ENCODE measurements at places on chromosomes 6 and 20.
A peak's percentile ranks its signal among the peaks of the same experiment; 100 is the strongest.

GRCh38 chr6:167660424-167660823 lies 166.3 kb upstream of the AFDN start:
- no peak for DNase-seq

GRCh38 chr6:15536198-15536955 lies 126.5 kb downstream of the DTNBP1 start:
- no peak for DNase-seq

DNA sequence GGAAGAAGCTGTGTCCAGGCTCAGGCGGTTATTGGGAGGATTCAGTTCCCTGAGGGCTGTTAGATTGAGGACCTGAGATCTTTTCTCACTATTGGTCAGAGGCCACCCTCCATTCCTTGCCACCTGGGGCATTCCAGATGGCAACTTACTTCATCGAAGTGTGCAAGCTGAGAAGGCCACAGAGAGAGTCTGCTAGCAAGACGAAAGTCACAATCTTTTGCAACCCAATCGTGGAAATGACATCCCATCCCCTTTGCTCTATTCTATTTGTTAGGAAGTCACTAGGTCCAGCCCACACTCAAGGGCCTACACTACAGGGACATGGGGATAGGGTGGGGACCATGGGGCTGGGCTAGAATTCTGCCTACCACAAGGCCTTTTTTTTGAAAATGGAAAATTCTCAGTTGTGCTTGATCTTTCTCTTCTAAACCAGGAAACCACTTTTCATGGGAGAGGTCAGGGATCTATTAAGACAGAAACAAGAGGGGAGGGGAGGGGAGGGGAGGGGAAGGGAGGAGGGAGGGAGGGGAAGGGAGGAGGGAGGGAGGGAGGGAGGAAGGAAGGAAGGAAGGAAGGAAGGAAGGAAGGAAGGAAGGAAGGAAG lies 217.2 kb downstream of the BCAS1 start:
- no peak for DNase-seq

- no peak for DNase-seq
Observed at GRCh38 chr6:169014211-169015197, 239.1 kb downstream of the THBS2 start.

DNA sequence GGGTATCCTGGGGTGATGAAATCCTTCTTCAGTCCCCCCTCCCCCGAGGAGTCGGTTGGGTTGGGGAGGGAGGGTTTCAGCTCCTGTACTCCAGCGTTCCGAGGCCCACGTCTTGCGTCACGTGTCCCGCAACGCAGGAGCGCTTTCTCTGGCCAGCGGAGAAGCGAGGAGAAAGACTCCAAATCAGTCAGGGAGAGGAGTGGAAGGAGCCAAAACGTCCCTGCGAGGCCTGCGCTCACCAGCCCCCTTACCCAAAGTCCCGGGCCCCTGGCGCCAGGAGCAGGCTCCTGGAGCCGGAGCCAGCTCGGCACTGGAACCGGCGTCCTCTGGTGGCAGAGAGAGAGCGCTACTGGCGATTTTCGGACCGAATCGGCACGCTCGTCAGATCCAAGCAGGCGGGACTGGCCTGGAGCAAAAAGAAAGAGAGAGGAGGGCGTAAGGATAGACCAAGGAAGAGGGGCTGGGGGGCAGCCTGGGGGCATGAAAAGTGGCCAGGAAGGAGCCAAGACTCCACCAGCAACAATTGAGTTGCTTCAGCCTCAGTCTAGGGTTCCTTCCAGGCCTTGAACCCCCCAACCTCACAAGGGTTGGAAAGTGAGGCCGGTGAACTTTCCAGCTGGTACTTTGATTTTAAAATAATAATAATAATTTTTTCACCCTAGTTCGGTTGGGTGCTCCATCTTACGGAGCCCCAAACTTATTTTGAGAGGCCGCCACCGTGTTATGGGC lies at the start of gene GNAS:
Gene GNAS, plus strand, starts transcription at position 174 of the 729 bp plus-strand sequence.
- DNase-seq = peak; percentile 41

DNA sequence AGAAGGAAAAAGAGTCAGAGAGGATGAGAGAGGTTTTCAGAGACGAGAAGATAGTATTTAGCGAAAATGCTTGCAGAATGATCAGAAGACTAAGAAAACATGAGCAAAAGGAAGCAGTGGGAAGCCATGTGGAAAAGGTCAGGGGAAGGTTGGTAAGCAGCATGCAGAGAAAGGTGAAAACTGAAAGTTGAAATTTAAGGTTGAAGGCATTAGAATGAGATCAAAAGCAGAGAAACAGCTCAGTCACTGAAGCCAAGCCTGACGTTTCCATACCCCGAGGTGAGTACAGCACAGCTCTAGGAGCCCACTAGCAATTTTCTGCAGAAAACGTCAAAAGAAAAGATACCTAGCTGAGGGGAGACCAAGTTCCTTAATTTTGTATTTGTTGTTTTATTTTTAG lies 19.1 kb upstream of the TFB1M start:
- DNase-seq = no peak

DNA sequence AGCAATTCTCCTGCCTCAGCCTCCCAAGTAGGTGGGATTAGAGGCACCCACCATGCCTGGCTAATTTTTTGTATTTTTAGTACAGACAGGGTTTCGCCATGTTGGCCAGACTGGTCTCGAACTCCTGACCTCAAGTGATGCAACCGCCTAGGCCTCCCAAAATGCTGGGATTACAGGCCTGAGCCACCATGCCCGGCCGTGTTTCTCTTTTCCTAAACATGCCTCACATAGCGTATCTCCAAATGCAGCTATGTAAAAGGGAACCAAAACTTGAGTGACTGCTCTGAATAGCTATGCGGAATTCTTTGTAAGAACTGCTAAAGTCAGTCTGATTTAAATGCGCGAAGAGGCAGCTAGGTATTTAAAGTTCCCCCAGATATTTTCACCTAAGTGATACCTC lies 20.5 kb downstream of the BPIFA2 start:
- DNase-seq = no peak

DNA sequence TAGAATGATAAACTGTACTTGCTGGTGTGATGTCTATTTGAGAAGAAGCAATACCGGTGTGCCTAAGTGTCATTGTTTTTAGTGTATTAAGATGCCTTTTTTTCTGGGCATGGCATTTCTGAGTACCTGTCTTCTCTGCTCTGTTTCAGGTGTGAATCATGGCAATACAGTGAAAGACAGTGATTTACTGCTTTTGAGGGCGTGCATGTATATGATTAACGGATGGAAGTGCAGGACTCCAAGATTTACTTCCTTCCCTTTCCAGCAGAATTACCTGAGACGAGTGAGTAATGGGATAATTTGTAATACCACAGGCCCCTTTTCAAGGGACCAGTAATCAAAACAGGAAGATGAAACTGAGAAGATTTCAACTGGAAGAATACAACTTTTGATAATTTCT lies 315.8 kb downstream of the SOX4 start:
- no peak for DNase-seq

DNA sequence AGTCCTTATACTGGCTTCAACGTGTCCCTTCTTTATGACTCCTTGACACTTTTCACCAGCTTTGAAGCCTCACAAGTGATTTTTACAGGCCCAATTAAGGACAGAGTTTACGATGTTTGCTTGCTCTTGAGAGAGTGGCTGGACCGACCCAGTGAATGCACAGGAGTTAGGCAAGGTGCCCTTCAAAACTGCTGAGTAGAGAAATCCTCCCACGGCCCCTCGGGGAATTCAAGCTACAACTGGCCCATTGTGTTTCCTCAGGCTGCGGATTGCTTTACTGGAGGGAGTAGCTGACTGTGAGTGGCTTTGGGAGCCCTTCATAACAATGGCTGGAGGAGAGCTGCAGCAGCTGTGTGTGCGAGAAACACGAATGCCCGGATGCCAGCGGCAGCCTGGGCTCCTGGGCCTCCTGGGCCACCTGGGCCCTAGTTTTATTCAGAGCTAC lies 50.0 kb downstream of the SGK1 start:
- no peak for DNase-seq

DNA sequence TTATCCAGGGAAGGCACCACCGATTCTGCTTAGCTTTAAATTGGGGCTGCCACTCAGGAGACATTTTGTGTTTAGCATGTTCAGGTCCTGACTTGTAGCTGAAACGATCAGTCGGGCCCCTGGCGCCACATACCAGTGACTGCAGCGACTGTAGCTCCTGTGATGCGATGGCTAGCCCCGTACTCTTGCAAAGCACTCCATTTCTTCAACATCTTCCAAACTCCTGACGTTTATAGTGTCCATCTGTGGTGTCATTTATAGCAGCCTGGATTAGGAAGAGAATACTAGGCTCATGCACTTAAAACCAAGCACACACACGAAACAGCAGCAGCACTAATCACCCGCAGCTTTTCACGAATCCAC lies 13.0 kb downstream of the POU3F2 start:
- DNase-seq = no peak

DNA sequence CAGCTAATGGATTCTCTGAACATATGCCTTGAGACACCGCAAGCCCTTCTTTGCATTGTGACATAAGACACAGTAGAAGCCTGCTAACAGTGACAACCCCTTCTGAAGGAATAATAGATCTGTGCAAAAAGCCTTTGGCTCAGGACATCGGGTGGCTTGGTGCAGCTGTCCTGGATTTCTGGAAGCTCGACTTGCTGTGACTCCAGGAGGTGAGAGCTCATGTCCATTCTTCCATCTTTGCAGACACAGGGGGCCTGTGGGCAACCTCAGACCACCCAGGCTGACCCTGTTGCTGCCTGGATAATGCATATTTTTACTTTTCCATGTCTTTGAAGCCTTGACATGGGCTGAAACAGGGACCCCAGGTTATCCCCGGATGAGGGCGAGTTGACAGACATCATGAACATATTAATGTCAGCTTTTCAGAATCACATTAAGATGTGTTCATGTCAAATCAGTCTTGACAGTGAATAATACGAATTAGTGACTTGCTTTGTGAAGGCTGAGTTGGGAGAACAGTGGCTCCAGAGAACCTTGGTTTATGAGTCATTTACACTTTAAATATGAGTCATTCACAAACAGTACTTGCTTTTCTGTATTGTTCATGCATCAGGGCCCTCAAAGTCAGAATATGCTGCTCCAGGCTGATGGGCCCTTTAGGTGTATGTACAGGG lies 66.8 kb upstream of the IYD start:
- peak; percentile 6 for DNase-seq

DNA sequence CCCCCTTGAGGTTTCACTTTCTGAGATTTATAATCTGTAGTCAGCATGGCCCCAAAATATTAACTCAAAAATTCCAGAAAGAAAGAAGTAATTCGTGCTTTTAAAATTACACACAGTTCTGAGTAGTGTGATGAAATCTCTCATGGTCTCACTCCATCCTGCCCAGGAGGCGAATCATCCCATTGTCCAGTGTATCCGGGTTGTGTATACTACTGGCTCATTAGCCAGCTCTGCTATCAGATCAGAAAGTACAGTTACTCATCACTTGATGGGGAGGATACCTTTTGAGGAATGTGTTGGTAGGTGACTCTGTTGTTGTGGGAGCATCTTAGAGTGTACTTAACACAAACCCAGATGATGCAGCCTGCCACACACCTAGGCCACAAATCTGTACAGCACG lies 65.2 kb downstream of the CDC5L start:
- DNase-seq = no peak

- DNase-seq = no peak
Observed at GRCh38 chr20:1326031-1326930, 2.7 kb downstream of the SDCBP2 start.

- no peak for DNase-seq
Observed at GRCh38 chr6:43823879-43824702, 54.1 kb downstream of the VEGFA start.

GRCh38 chr6:94651239-94651638 lies 926.1 kb upstream of the MANEA start:
- DNase-seq = no peak

- DNase-seq = no peak
Observed at GRCh38 chr6:165718491-165718891, 55.5 kb upstream of the PDE10A start.

- no peak for DNase-seq
Observed at GRCh38 chr6:44569131-44569530, 181.6 kb downstream of the CDC5L start.

- no peak for DNase-seq
Observed at GRCh38 chr6:168272415-168273325, 46.9 kb downstream of the DACT2 start.

DNA sequence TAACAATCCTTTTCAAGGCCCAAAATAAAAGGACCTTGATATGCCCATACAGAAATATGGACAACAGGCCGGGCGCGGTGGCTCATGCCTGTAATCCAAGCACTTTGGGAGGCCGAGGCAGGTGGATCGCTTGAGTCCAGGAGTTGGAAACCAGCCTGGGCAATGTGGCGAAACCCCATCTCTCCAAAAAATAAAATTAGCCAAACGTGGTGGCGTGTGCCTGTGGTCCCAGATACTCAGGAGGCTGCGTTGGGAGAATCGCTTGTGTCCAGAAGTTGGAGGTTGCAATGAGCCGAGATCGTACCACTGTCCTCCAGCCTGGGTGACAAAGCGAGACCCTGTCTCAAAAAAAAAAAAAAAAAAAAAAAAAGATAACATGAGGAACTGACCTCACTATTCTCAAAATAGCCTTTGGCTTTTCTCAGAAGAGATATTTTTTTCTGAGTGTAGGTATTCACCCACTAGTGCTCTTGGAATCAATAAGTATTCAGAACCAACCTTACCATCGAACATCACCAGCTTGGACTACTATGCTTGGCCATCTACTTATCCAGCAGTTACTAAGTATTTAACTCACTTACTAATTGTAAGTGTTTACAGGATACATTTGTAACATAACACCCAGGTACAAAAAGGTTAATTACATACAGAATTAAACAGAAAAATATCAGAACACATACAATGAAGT lies 99.2 kb downstream of the OR2B2 start:
- DNase-seq = no peak

DNA sequence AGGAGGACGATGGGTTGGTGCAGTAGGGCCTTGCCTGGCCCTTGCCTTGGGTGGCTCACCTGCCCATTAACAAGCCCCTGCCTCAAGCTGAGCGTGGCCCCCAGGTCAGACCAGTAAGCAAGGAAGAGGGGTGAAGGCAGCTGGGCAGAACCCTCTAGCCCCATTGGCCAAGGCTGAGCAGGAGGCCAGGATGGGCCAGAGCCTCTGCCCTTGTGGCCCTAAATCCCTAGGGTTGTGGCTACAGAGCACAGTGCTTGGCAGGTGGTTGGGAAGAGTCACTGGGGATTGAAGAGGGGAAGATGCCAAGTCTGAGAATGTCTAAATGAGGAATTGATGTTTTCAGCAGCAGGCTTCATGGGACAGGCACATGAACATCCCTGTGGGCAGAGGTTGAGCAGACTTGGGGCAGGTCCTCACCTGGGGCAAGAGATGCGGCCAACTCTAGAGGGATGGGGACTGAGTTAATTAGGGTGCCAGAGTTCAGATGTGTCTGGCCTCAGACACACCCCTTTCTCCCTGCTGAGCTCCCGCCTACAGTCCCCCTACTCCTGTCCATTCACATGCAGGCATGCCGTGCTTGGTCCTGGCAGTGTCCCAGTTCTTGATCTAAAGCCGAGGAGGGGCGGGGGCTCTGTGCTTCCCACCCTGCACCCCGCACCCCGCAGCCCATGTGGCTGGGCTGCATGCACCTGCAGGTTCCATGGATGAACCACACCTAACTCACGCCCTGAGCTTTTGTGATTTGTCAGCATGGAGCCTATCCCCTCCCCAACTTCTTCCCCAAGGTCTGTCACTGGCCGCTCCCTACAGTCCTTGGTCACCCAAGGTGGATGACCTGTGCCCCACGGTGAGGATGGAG lies 9.8 kb downstream of the GTSF1L start:
- DNase-seq = no peak

GRCh38 chr6:169950558-169950957 lies 199.1 kb downstream of the ERMARD start:
- peak; percentile 15 for DNase-seq

- DNase-seq = no peak
Observed at GRCh38 chr20:49752201-49752903, 38.7 kb upstream of the B4GALT5 start.

Measured in CD4-positive, alpha-beta T cell treated with Interleukin-15 for 4 hours (primary cell).